ENCODE measurements at places on chromosomes 5 and 9.

- no peak for DNase-seq
Observed at GRCh38 chr9:18490641-18491370, 16.9 kb downstream of the ADAMTSL1 start.

- DNase-seq: no peak
Observed at GRCh38 chr5:139747583-139748504, 47.8 kb upstream of the PSD2 start.

DNA sequence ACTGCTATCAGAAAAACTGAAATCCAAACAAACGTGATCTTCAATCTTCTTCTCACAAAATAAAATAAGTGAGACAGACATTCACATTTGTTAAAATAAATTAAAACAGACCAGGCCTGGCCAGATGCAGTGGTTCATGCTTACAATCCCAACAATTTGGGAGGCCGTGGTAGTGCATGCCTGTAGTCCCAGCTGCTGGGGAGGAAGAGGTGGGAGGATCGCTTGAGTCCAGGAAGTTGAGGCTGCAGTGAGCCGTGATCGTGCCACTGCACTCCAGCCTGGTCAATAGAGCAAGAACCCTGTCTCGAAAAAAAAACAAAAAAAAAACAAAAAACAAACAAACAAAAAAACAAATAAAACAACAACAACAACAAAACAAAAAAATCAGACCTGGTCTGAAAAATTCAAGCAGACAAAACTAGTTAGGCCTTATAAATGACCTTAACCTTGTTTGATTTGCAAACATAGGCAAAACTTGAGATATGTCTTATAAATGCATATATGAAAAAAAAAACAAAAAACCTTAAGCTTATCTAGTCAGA, 10.8 kb downstream of the MAPKAP1 start:
- DNase-seq: no peak

GRCh38 chr5:32249668-32250067, 63.1 kb downstream of the MTMR12 start:
- DNase-seq: no peak

GRCh38 chr5:65771266-65771665, 49.3 kb downstream of the NLN start:
- no peak for DNase-seq

DNA sequence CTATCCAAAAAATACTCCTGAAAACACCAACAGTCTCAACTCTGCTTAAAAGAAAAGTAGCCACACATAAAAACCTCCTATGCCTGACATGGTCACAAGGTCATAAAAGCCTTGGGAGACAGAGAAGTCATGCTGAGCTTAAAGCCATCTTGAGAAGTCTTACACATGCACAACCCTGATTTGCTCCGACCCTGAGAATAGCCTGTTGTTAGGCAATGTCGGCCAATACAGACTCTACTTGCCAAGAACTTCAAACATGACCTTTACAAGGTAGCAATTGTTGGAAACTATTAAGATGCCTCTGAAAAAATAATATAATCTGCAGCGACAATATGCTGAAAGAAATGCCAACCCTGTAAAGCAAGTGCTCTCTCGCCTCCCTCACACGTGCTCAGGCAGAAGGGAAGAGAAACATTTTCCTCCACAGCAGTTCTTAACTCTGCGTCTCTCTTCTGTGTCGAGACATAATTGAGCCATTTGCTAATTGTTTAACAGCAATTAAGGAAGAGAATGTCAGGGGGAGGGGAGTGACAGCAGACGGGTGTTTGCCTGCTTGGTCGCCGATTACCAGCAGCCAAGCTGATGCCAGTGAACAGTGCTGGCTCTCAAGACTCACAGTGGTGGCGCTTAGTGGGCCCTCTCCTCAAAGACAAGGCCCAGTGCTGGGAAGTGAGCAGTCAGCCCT, 393.6 kb downstream of the SPOCK1 start:
- no peak for DNase-seq

- DNase-seq: no peak
Observed at GRCh38 chr5:75239681-75240080, 3.0 kb upstream of the ANKRD31 start.

DNA sequence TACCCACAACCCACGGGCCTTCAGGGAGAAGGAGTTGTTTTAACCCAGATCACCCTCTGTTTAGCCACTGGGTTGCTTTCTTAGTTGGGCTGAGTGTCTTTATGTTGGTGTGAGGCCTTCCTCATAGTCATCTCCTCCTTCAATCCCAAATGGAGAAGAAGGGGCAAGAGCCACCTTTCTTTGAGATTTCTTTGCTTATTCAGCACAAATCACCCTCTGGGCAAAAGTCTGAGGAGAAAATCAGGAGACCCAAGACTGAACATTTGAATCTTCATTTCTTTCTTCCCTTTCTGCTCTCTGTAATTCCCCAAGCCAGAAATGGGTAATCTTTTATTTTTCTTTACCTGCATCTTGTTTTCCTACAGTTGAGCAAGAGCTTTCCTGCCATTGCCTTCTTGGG, 329.0 kb downstream of the TLE4 start:
- DNase-seq: no peak

DNA sequence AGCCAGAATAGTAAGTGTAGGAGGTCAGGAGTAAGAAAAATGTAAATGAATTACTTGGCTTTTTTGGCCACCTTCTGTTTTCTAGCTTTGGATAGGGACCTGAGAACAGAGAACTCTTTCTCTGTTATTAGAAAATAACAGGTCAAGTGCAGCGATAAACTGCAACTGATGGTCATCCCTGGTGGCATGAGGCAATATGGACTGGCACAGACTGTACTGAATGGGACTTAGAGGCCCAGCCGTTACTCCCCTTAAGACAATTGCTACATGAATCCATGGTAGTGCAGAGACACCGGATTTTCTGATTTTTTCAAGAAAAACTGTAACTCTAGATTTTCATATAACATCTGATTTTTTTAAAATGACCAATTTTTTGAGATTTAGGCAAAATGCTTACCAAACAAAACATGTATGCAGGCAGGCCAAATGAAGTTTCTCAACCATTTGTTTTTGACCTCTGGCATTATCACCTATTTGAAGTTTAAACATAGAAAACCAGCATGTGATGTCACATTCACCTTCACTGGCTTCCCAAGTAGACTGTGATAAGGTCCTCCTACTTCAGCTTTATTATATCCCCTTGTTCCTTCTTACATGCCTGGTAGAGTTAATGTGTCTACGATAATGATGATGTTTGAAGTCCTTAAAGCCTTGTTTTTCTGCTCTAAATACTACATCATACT, 262.6 kb downstream of the KCTD16 start:
- DNase-seq: no peak

- no peak for DNase-seq
Observed at GRCh38 chr5:100165309-100165708, 369.9 kb upstream of the FAM174A start.

Measured in gastrocnemius medialis (tissue), 4 donors.